ENCODE measurements at places on chromosomes 16 and 17. TPM values are rescaled to one million over a fixed set of nuclear protein-coding genes. Genes with fewer than 3 reads are reported as not detected.
A peak's percentile ranks its signal among the peaks of the same experiment; 100 is the strongest.

GRCh38 chr17:17860766-17861107 is 24.0 kb upstream of the SREBF1 start:
- DNase-seq, result no peak

DNA sequence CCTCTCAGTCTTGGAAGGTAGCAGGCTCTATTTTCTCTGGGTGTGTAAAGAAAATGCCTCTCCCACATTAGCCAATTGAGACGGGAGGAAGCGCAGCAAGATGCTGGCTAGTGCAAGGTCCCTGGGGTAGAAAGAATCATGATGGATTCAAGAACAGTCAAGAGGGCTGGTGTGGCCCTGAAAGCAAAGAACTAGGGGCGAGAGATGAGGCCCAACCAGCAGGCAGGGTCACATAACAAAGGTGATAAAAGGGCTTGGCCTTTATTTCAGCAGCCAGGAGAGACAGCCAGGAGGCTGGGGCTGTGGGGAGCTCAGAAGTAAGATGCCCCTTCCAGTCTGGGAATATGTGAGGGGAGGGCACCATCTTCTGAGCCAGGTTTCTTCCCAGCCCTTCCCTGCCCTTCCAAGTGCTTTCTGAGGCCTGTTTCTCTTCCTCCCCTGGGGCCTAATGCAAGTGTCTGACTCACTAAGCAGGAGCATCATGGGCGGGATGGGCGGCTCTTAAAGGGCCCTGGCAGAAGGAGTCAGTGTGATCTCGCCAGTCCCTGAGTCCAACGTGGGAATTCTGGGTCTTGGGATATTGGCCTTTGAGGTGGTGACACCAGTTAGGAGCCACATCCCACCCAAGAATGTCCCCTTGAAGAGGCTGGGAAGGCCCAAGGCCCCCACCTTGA is 3.9 kb upstream of the NLRC5 start:
- peak; percentile 29 for DNase-seq

GRCh38 chr16:11593581-11593980 is 6.9 kb upstream of the LITAF start:
- DNase-seq, result no peak

GRCh38 chr16:69378036-69378435 is 7.8 kb downstream of the TERF2 start:
- no peak for DNase-seq

DNA sequence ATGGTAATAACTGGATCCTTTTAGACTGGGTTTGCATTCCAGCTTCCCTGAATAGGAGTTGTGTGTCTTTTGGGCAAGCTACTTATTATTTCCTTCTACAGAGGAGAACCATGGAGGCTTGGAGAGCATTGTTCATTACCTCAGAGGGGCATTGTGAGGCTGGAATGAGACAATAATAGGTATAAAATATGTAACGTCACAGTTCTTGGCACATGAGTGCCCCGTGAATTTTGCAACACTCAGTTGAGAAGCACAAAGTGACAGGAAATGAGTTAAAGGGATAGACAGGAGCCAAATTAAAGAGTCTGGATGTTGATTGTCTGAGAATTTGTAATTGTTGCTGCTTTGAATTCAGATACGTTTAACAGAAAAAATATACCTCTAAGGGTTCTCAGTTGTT is 92.2 kb downstream of the CDH8 start:
- DNase-seq, result no peak

- DNase-seq, result no peak
Observed at GRCh38 chr16:81493755-81494433, 49.3 kb downstream of the CMIP start.

- no peak for DNase-seq
Observed at GRCh38 chr17:30095507-30096244, 20.9 kb upstream of the NSRP1 start.

- DNase-seq, result no peak
Observed at GRCh38 chr16:66832661-66833305, 2.0 kb upstream of the NAE1 start.

GRCh38 chr17:81717049-81717765 is 5.1 kb downstream of the SLC25A10 start:
- DNase-seq, result no peak

GRCh38 chr16:85441189-85441889 is 171.8 kb upstream of the GSE1 start:
- DNase-seq, result no peak

- DNase-seq, result no peak
Observed at GRCh38 chr16:79926451-79927205, 326.1 kb upstream of the MAF start.

DNA sequence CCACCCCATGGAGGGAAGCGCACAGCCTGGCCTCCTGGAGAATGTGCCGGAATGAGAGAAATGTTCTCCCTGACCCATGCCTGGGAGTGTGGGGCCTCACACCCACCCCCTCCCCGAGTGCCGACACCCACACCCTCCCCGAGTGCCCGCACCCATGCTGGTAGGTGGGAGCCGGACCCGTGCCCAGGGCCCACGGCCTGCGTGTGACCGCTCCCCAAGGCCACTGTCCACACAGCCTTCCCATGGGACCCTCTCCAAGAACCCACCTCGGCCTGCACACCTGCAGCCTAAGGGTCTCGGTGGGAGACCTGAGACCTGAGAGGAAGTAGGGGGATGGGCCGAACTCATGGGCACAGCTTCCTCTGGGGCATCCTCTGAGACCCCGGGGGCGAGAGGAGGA is 3.3 kb upstream of the PVALEF start:
- DNase-seq, result no peak

DNA sequence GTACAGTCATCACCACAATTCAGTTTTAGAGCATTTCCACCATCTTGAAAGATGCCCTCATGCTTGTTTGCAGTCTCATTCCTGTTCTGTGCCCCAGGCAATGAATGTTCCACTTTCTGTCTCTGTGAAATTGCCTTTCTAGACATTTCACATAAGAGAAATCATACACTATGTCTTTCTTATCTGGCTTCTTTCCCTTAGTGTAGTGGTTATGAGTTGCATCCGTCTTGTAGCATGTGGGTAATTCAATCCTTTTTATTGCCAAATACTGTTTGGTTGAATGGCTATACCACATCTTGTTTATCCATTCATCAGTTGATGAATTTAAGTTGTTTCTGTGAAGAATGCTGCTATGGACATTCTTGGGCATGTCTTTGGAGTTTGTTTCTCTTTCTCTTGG is 132.5 kb upstream of the PLCG2 start:
- no peak for DNase-seq

GRCh38 chr17:44829523-44830358 is at the start of gene GJC1:
Gene GJC1 (minus strand): TSS chr17:44830287. CDS start chr17:44805817, 24,470 bp downstream.
- no peak for DNase-seq

DNA sequence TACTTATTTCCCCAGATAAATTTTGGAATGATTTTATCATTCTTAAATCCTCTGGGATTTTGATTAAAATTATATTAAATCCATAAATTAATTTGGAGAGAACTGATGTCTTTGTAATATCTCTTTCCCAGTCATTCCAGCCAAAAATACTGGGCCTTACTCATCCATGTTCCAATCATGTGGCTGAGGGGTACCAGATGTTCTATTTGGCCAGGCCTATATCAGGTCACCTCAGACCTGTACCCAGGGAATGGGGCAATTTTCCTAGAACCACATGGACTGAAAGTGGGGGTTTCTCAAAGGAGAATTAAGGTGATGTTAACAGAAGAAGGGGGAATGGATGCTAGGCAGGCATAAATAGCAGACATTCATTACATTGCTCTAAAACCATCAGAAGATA is 7.5 kb downstream of the SNTB2 start:
- DNase-seq, result no peak

- DNase-seq, result no peak
Observed at GRCh38 chr17:72782985-72783701, 309.3 kb downstream of the SLC39A11 start.

DNA sequence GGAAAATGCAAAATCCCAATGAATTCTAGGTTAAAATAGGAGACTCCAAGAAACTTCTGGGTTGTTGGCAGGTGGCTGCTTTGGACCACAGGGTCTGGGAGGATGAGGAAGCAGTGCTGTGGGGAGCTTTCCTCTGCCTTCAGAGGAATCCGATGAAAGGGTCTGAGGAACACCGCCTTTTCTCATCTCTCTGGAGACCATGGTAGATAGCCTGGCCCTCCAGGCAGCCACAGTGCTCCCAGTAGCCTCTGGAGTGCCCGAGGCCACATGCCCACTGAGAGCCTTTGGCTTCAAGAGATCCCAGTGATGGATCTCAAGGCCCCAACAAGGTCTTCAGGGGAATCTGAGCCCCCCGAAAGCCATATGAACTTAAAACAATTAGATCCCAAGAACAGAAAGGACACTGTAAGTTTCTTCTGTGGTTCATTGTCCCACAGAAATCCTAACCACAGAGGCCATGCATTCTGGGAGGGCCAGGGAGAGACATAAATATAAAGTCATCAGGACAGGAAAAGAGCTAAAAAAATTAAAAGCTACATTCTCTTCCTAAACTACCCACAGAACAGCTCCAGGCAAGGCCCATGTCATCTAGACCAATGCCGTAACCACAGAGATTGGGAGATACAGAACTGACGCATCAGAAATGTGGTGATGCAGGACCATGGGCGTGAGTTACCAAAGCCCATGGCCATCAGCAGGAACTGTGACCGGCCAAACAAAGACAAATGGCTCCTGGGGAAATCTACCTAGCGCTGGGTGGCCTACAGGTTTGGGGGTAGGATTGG is 24.3 kb downstream of the TK2 start:
- DNase-seq, result no peak

KRTAP4-9 gene
- not detected for total RNA-seq

VAT1 gene
- total RNA-seq, result 35.7 TPM

KCNG4 gene
- total RNA-seq, result not detected

MSI2 gene
- total RNA-seq, result 33.1 TPM

RNF43 gene
- total RNA-seq, result not detected

NT5M gene
- total RNA-seq, result 11.0 TPM

OR4D1 gene
- not detected for total RNA-seq

ADGRG1 gene
- total RNA-seq, result 9.8 TPM

DNAH2 gene
- not detected for total RNA-seq

PRSS36 gene
- 1.0 TPM for total RNA-seq

CHST4 gene
- not detected for total RNA-seq
